Hematopoietic multipotent progenitor cell treated with erythropoietin and hydrocortisone succinate and interleukin-3 and kit ligand, for 15 days (in vitro differentiated cells): ENCODE measurements at places on chromosomes 11 and 22.

- DNase-seq, result no peak
Observed at GRCh38 chr22:38298312-38299005, 18.8 kb downstream of the CSNK1E start.

DNA sequence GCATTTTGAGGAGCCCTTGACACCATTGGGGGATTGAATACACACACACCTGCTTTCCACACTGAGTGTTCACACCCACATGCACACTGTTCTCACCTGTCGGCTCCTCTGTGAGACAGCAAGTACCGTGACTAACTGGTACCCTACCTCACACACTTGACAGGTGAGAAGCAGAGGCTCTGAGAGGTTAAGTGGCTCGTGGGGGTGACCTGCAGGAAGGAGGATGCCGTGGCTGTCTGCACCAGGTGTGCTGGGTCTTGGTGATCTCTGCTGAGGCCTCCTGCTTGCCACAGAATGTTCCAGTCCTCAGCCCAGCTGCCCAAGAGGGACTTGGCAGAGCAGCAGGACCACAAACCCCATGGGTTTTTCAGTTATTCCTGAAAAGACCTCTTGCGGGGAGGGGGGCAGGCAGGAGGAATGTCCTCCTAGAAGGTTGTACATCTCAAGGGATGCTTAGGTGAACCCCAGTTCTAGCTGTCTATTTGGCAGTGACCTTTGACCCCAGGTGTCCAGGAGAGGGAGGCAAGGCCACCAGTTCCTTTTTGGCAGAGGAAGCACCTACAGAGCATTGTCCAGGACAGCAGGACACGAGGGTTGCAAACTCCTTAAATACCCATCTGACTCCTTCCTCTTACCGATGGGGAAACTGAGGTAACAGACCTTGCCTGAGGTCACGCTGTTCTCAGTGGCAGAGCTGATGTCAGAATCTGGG lies 66.0 kb downstream of the SHISAL1 start:
- no peak for DNase-seq

DNA sequence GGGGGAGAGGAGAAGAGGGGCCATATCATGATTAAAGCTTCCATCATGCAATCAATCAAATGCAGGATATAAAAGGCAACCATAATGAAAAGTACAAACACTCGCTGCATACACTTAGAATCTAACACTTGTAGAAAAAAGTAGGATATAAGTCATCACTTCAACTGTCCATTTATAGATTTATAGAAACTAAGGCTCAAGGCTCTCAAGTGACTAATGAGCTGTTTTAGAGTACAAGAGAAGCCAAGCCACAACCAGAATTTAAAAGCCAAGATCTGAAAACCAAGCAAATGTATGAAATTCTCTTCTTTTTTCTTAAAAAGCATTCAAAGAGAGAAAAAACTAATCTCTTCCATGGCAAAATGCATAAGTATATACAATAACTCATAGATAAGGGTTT lies 160.2 kb upstream of the BLID start:
- no peak for DNase-seq

GRCh38 chr22:29799217-29799680 lies 32.1 kb downstream of the UQCR10 start:
- DNase-seq, result peak; percentile 16

- DNase-seq, result peak; percentile 34
Observed at GRCh38 chr22:24938741-24939341, 7.7 kb downstream of the LHFPL7 start.

DNA sequence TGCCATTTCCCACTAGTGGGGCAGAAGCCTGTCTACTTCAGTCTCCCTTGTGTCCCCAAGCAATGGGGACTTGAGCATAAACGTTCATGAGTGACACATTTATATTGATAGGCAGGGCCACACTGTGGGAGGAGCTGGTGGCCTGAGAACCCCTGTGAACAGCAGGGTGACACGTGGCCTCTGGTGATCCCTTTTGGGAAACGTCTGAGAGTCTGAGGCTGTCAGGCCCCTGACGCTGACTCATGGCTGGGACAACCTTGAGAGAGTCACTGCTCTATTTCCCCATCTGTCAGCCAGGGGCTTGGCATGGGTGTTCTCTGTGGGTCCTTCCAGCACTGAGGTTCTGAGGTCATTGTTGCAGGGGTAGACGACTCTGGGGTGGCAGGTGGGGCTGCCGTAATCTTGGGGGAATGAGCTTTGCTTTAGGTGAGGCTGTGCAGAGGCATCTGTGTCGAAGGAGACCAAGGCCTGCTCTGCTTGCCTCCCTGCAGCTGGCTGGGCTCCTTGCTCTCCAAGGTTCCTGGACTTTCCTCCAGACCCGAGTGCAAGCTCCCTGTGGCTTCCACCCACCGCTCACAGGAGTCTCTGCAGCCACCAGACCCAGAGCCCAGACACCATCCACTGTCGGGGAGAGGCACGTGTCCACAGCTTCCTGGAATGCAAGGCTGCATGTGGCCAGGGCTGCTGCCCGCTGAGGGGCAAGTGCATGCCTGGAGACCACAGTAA lies 54.7 kb downstream of the SMIM38 start:
- no peak for DNase-seq

- no peak for DNase-seq
Observed at GRCh38 chr11:125663910-125664309, 16.7 kb downstream of the ACRV1 start.

GRCh38 chr11:42239188-42239587 lies 779.7 kb upstream of the LRRC4C start:
- no peak for DNase-seq

- no peak for DNase-seq
Observed at GRCh38 chr11:42049186-42049585, 589.7 kb upstream of the LRRC4C start.

DNA sequence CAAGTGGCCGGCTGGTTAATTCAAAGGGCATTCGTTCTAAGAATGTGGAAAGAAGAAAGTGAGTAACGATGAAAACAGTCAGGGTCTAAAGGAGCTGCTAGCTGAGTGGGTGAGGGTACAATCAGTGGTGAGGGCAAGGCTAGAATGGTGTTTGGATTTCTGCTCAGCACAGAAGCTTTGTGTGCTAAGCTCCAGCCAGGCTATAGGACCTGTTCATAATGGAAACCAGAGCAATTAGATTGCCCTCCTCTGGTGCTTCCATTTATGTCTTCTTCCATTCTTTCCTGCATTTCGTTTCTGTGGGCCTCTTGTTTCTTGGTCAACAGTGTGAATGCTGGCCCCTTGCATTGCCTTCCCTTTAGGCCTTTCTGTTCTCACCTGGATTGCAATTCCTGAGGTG lies 572.9 kb upstream of the CHORDC1 start:
- DNase-seq, result no peak

DNA sequence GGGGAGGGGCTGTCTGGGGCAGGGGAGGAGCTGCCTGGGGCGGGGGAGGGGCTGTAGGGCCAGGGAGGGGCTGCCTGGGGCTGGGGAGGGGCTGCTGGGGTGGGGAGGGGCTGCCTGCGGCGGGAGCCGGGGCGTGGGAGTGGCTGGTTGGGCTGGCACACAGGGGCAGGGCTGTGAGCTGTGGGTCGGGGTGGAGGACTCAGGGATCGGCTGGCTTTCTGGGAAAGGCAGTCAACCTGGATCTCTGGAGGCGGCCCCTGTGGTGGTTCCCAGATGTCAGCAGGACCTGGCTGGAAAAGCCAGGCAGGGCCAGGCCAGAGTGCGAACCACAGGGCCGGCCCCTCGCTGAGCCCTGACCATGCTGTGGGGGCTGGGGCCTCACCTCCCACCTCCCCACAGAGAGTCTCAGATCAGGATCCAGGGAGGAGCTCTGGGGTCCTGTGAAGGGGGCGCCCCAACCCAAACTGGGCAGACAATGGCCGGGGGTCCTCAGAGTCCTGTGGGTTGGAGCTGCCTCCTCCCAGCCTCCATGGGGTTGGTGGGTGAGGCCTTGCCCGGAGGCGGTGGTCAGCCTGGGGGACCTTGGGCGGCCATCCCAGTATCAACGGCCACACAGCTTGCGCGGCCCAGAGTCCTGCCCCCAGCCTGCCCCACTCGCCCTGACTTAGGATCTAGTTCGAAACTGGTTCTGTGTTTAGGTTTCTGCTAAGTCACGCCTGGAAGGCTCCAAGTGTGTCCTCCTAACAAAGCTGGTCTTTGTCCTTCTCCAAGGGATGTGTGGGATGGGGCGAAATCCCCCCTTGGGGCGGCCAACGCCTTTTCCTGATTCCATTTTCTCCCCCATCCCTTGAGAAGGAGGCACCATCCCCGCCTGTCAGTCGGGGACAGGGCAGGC lies 1.9 kb downstream of the MUC5B start:
- DNase-seq, result no peak

- DNase-seq, result no peak
Observed at GRCh38 chr22:45425101-45425500, 11.6 kb downstream of the RIBC2 start.

GRCh38 chr22:44023404-44024287 lies 456 bp upstream of the PARVB start:
- DNase-seq, result peak; percentile 44

GRCh38 chr11:17613428-17613962 lies 66.4 kb downstream of the OTOG start:
- no peak for DNase-seq

DNA sequence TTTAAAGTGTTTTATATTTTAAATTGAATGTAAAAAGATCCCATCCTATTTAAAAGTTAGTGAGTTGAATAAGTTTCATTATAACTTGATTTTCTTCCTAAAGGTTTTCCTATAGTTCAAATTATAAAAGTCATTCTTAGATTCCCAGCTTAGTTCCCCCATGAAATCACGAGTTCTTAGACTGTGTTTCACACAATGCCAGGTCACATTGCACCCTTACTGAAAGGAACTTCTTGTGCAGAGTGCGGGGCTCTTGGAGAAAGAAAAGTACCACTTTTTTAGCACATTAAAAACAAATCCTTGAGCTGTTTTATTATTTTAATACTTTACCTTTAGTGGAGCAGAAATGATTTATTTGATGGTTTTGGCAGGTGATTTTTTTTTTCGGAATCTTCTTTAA lies 15.6 kb downstream of the GRAP2 start:
- no peak for DNase-seq

GRCh38 chr11:106133529-106133928 lies 56.1 kb downstream of the AASDHPPT start:
- DNase-seq, result no peak

- no peak for DNase-seq
Observed at GRCh38 chr11:69828276-69828970, 9.2 kb upstream of the FGF3 start.

DNA sequence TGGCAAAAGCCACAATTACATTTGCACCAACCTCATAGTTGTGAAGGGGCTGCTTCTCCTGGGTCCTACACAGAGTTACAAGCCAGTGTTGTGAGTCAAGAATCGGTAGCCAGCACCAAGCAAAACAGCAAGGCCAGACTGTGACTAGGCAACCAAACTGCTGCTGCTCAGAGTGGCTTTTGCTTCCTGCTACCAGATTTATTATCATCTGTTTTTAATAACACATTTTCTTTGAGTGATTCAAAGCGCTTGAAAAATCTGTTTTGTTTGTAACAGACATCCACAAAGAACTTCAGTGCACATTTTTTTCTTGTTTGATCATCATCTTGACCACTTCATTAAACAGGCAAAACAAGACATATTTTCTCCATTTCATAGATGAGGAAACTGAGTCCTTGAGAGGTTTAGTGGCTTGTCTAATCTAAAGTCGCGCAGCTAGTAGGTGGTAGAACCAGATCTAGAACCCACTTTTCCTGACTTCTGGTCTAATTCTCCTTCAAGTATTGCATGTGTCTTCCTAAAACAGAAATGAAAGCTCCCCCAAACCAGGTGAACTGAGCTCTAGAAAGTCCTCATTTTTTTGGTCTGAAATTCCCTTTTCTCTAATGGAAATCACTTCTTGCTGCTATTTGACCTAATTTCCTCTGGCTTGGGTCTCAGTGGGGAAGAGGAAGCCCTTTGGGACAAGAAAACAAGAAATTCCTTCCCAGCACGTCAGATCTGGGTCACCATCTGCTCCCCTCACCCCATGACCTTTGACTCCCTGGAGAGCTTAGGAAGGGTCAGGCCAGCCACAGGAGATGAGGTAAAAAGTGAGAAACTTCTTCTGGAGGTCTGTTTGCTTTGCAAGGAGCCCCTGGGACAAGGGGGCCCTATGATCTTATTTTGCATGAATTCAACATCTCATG lies 39.9 kb downstream of the CWC15 start:
- DNase-seq, result no peak

- DNase-seq, result no peak
Observed at GRCh38 chr11:65844231-65844872, 10.6 kb downstream of the SNX32 start.

DNA sequence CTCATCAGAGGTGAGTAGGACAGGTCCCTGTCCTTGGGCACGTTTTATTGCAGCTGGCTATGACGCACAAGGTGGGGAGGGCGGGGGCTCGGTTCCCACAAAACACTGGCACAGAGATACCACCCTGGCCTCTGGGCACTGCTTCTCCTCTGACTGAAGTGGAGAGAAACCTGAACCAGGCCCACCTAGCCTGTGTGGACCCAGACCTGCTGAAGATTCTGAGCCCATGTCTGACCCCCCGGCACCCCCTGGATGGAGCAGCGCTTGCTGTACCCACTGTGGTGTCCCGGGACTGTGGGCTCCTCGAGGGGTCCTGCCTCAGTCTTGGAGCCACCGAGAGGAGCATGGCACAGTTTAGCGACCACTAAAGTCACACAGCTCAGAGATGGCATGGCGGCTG lies 72.6 kb downstream of the PARVB start:
- DNase-seq, result no peak

DNA sequence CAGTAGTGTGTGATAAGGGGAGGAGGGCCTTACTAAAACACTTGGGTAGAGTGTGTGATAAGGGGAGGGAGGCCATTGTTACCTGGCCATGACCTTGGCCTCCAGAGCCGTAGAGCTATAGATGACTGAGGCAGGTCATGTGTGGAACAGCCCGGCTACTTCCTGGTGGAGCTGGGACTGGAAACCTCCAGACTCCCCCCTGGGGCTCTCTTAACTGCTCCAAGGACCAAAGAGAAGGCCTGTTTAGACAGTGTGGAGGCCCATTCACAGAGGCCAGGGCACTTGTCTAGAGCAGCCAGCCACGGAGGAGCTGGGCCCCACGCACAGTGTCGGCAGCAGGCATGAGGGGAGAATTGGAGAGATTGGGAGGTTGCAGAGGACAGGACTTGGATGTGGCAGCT lies 12.5 kb upstream of the MICALL1 start:
- DNase-seq, result no peak

- no peak for DNase-seq
Observed at GRCh38 chr11:118100691-118101232, 14.0 kb upstream of the SMIM35 start.

GRCh38 chr11:46307785-46308341 lies 30.4 kb downstream of the CREB3L1 start:
- DNase-seq, result no peak

DNA sequence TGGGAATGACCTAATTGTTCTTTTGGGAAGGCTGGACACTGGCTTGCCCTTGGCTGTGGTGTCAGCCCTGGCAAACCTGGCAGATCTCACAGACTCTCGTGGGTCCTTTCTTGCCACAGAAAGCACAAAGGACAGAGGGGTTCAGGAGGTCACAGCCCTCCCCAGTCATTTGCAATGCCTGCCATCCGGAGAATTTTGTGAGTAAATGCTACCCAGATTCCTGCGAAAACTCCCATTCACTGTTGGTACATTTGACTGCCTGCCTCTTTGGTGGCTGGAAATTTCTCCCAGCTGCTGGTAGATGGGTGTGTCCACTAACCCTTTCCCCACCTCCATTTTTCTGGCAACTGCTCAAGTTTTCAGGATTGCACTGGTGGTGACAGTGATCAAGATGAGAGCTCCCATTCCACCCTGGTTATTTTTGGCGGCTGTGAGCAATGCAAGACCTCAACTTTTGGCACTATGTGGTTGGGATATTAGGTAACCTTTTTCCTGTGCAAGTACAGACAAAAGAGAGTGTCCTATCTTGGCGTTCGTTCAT lies 155.7 kb downstream of the NAV2 start:
- no peak for DNase-seq
